GOT3 (cell line): ENCODE measurements at places on chromosomes 5 and 9.

GRCh38 chr5:96408841-96409538 is 24.1 kb downstream of the PCSK1 start:
- no peak for DNase-seq

GRCh38 chr5:38556599-38557307 is at the start of gene LIFR:
Gene LIFR (minus strand): TSS chr5:38556646. CDS start chr5:38530647, 25,999 bp downstream.
- DNase-seq, result peak; percentile 35

GRCh38 chr5:138515556-138516245 is 27.3 kb downstream of the ETF1 start:
- no peak for DNase-seq

- DNase-seq, result no peak
These were observed 6.2 kb downstream of the OBP2B start for GRCh38 chr9:133202688-133203453.

DNA sequence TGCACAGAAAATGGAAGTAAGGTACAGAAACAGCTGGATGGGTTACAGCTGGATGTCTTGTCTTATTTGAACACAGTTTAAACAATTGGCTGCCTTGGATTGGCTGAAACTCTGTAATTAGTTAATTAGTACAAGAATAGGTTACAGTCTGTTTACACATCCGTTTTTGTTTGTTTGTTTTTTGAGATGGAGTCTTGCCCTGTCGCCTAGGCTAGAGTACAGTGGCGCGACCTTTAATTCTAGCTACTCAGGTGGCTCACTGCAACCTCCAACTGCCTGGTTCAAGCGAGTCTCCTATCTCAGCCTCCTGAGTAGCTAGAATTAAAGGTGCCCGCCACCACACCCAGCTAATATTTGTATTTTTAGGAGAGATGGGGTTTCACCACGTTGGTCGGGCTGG is 368.7 kb upstream of the KLF4 start:
- DNase-seq, result no peak

DNA sequence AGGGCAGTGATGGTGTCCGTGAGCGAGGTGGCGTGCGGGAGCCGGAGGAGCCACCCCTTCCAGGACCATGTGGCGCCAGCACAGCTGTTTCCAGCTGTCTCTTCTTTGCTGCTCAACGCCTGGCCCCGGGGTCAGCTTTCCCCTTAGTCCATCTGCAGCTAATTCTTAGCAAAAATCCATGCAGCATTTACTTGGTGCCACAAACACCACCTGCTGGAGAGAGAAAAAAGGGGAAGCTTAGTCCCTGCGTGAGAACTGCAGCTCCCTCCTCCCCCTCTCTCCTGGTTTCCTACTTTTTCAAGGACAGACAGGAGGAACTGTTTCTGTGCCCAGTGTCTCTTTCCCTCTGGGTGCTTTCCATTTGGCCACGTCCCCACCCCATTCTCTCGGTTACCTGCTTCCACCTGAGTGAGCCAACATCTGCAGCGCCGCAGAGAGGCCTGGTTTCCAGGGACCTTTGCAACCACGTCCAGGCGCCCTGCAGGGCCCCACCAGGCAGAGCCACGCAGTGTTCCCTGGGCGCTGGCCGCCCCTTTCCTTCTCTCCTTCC is 3.4 kb downstream of the SLC6A19 start:
- DNase-seq, result no peak

GRCh38 chr5:150556859-150557508 is 49.1 kb downstream of the NDST1 start:
- DNase-seq, result no peak

DNA sequence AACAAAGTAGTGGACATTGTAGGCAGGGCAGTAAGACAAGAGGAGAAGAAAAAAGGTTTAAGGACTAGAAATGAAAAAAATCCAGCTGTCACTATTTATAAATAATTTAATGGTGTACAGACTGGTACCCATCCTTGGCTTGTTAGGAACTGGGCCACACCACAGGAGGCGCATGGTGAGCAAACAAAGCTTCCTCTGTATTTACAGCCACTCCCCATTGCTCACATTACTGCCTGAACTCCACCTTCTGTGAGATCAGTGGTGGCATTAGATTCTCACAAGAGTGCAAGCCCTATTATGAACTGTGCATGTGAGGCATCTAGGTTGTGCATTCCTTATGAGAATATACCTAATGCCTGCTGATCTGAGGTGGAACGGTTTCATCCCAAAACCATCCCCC is 62.6 kb upstream of the DMAC1 start:
- DNase-seq, result no peak

GRCh38 chr9:87263291-87263690 is 234.4 kb upstream of the DAPK1 start:
- DNase-seq, result no peak

- no peak for DNase-seq
These were observed 30.2 kb downstream of the TJP2 start for GRCh38 chr9:69204326-69204725.

DNA sequence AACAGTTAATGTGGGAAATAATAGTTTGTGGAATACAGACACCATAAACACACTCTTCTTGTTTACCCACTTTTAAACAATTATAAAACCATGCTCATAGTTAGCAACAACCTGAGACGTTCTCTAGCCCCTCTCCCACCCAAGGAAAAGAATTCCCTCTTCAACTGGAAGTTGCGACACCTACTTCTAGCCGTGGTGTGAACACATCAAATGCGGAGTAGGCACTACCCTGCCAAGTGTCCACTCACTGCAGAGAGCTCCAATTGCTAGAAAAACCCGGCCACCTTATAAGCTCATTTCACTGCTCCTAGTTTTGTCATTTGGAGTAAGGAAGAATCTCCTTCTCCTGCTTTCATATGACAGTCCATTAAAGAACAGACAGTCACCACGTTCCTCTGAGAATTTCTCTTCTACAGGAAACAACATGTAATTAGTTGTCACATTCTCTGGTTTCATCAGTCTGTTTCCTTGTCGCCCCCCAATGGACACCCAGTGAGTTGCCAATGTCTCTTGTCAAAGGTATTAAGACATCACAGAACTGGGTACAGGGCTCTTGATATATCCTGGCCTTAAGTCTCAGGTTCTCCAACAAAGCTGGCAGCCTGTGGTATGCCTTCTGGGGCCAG is 47.3 kb downstream of the PRLR start:
- DNase-seq, result no peak

DNA sequence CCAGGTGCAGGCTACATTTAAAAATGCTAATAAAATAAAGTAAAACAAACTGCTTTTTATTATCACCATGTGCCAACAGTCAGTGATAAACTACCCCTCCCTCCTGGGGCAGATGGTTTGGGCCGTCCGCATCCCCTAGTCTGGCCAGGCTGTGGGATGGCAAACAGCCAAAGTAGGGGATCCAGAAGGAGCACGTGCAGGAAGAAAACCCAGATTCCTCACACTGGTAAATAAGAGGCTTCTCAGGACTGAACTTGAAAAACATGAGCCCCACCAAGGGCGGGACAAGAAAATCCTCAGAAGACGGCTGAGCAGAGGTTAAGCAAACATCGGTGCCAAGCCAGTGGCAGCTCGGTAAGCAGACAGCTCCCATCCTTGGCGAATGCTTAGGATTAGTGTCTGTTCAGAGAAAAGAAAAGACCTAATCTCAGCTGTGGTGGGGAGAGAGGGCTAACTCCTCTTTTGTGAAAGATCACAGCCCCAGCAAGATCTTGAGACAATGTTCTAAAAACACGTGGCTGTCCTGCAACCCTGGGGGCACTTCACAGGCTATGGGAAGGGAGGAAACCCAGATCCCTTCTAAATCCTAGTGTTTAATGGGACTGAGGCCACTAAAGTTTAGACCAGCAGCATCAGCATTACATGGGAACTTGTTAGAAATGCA is 46.5 kb upstream of the GDNF start:
- DNase-seq, result no peak

GRCh38 chr5:133426264-133426663 is 186.1 kb downstream of the FSTL4 start:
- no peak for DNase-seq

DNA sequence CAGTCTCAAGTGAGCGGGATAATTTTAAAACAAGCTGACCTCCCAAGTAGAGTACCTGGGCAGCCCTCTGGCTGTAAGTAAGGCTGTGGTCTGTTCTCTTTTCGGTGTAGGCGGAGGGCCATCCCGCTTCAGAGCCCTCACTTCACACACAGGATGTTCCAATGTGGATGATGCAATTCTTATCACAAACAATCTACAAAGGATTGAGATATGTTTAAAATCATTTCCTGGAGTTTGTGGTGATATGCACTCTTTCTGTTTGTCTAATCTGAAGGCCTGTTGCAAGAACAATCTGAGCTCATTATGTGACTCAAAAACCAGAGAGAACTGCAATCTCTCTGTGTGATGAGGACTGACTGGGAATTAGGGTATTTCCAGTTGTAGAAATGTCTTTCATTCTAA is 42.5 kb downstream of the ITGA2 start:
- DNase-seq, result no peak

DNA sequence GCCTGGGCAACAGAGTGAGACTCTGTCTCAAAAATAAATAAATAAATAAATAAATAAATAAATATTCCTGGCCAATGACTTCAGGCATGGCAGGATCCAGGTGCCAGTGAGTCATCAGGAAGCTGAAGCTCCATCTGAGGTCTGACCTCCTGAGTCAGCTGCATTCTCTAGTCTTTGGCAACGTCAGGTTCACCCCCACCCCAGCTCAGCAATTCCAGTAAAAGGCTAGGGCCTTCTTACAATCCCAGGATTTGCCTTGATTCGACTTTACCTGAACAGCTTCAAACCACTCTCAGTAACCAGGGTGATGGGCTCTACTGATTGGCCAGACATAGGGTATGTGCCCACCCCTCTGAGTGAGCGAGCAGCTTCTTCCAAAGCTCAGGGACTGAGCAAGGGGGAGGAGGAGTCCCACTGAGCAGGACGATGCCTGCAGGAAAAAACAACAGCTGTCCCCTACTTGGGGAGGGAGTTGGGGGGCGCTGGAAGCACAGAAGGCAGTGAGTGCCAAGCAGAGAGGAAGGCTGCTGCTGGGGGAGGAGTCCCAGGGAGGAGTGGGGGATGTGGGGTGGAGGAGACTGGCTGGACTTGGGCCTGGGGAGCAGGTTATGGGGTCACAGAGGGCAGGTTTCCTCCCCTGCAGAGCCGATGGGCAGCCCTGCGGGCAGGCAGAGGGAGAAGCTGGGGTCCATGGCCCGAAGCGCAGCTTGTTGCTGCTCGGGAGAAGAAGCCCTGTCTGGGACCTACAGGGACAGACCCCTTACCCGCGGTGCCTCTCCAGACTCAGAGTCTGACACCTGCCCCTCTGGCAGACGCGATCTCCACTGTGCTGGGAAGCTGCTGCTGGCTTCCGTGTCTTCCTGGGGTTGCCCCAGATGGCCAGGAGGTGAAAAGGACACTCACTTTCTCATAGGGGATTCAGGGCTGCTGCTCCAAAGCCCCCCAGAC is 25.9 kb upstream of the UNC5A start:
- DNase-seq, result no peak

- DNase-seq, result no peak
These were observed 3.6 kb upstream of the TSPAN17 start for GRCh38 chr5:176643491-176644219.

GRCh38 chr9:98875536-98875935 is 68.1 kb downstream of the GALNT12 start:
- no peak for DNase-seq

DNA sequence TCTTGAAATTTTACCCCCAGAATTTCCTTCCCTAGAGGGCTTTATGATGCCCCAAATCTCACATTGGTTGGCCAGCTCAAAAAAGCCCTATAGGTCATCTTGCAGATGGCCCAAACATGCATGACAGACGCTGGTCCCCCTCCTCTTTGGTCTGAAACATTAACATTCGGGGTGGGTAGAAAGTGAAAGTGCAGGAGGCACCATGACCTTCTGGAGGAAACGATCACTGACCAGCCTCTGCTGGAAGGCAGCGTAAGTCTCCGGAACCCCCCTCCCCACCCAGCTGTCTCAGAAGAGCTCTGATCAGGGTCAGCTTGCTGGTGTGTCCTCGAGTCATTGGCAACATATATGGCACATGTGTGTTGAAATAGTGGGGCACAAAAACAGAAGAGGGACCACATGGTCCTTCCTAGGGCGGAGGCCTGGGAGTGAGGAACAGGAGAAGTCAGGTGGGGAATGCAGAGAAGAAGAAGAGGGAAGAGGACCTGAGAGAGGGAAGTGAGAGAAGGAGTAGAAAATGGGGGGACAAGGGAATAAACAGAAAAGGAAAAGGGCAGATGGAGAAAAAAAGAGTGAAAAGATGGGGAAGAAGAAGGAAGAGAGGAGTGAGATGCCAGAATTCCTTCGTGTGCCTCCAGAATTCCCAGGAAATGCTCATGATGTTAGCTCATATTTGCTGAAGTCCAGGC is 46.2 kb downstream of the IL31RA start:
- no peak for DNase-seq

DNA sequence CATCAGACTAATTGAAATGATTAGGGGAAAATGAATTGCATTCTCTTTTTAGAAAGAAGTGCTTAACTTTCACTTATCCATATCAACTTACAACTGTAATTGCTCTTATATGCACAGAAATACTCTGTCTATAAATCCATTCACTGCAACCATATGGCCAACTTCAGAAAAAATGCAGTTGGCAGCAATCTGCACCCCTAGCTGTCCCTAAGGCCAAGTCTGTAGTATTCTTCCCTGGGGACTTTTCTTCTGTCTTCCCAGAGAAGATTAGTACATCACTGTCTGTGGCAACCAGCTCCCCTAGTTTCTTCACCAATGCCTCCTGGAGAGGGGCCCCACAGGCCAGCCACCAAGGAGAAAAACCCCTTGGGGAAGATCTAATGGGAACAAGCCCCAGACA is 45.4 kb downstream of the ABCA1 start:
- DNase-seq, result no peak

GRCh38 chr9:36924071-36924470 is 110.0 kb downstream of the PAX5 start:
- DNase-seq, result no peak
